ENCODE measurements at places on chromosomes 1 and 21. TPM values are rescaled to one million over a fixed set of nuclear protein-coding genes. Genes with fewer than 3 reads are reported as not detected.
A peak's percentile ranks its signal among the peaks of the same experiment; 100 is the strongest.

ERICH3 gene
- not detected for polyA plus RNA-seq

FAM72D gene
- polyA plus RNA-seq, result 1.1 TPM

MAD2L2 gene
- 24.8 TPM for polyA plus RNA-seq

IFNAR1 gene
- 12.6 TPM for polyA plus RNA-seq

SLC6A9 gene
- 5.3 TPM for polyA plus RNA-seq

DNA sequence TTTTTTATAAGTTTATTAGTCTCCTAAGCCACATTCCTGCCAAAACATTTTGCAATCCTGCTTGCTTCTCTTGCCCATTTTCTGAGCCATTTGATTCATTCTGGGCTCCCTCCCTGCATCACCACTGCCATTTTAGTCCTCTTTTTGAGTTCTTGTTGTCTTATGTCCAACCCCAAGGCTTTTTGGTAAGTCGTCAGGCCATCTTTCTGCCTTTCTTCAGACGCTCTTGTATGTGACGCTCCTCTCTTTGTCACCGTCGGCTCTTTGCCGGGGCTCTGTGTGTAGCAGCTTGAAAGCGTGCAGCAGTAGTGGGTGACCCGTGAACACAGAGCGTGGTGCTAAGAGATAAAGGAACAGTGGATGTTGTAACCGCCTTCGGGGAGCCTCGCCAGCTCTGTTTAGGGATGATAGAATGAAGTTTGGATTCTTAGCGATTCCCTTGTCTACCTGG lies 14.6 kb downstream of the HUNK start:
- no peaks in the 10 kb centered on the region for H3K36me3 ChIP-seq
- H3K27ac ChIP-seq, result no peak overlapping the region
- no peak for DNase-seq

GRCh38 chr1:222098404-222098803 lies 356.5 kb upstream of the DUSP10 start:
- no peak overlapping the region for H3K4me3 ChIP-seq
- no peaks in the 10 kb centered on the region for H3K36me3 ChIP-seq
- H3K27ac ChIP-seq, result no peak overlapping the region
- no peaks in the 10 kb centered on the region for H3K27me3 ChIP-seq
- peaks cover 5% of the 10 kb centered on the region for H3K4me1 ChIP-seq

DNA sequence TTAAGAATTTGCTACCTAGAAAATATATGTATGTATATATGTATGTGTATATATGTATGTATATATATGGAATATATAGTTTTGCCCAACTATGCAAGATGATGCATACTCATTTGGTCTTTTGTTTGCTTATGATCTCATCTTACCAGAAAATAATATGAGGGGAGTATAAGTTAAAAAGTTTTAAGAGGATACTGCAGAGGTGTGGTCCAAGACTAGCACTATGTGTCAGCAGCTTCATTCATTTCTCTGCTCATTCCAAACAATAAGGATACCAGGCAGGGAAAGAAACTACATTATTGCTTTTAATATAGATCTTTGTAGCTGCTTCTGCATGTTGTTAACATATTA lies 22.8 kb downstream of the RCOR3 start:
- DNase-seq, result no peak
- no peaks in the 10 kb centered on the region for H3K4me1 ChIP-seq
- no peak overlapping the region for H3K27ac ChIP-seq
- H3K27me3 ChIP-seq, result no peaks in the 10 kb centered on the region

- no peaks in the 10 kb centered on the region for H3K27me3 ChIP-seq
- peaks cover 4% of the 10 kb centered on the region for H3K4me1 ChIP-seq
- no peak overlapping the region for H3K27ac ChIP-seq
- no peaks in the 10 kb centered on the region for H3K36me3 ChIP-seq
- no peak for DNase-seq
- H3K4me3 ChIP-seq, result no peak overlapping the region
Observed at GRCh38 chr1:56824938-56825337, 5.7 kb upstream of the FYB2 start.

GRCh38 chr1:212205843-212206242 lies 79.4 kb upstream of the PPP2R5A start:
- no peak for DNase-seq
- no peaks in the 10 kb centered on the region for H3K4me1 ChIP-seq
- no peak overlapping the region for H3K27ac ChIP-seq
- H3K4me3 ChIP-seq, result no peak overlapping the region

DNA sequence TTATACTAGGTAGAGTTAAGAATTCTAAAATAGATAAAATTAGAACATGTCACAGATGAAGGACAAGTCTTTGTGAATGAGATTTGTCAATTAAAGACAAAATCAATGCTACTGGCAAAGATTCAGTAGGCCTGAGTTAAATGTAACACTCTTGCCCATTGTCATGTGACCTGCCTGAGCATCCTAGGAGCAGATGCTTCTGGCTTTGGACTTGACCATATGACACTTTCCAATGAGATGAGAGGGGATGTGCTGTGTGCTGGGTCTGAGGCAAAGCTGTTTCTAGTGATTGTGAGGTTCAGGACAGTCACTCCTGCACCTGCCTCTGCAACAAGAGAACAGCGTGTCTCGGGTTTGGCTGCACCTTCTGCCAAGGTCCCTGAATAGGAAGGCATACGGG lies 144.9 kb downstream of the HIVEP3 start:
- no peak for DNase-seq
- no peaks in the 10 kb centered on the region for H3K36me3 ChIP-seq
- H3K27me3 ChIP-seq, result peaks cover 6% of the 10 kb centered on the region
- H3K27ac ChIP-seq, result no peak overlapping the region

- no peak overlapping the region for H3K27ac ChIP-seq
- H3K4me3 ChIP-seq, result no peak overlapping the region
- H3K4me1 ChIP-seq, result peaks cover 12% of the 10 kb centered on the region
- no peaks in the 10 kb centered on the region for H3K27me3 ChIP-seq
- no peak for DNase-seq
Observed at GRCh38 chr1:162389021-162389818, 7.7 kb downstream of the C1orf226 start.

DNA sequence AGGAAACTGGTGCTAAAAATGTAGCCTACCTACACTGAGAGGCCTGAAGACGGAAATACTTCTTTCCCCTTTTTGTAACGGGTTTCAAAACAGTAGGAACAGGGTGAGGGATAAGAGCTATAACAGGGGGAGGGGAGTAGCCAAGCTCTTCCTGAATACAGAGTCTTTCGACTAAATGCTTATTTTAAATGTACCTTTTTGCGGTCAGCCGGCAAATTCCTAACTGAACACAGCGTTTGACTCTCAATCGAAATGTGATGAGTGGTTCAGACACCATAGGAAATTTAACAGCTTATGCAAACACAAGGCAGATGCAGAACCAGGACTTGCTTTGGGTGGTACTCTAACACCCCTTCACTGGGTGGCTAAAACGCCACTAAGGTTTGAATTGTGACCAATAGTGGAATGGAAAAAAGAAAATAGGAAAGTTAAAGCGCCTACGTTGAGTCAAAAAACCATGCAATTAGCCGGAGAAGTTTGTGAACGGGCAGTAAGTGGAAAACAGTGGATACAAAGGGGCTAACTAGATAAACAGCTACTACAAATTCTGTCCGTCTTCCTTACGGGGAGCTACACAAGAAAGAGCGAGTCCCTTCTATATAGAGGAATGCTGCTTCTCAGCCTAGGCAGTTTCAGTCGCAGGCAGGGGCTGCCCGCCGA lies 1.7 kb downstream of the EGLN1 start:
- DNase-seq, result no peak
- peaks cover 31% of the 10 kb centered on the region for H3K4me1 ChIP-seq
- H3K4me3 ChIP-seq, result peak overlapping the region; percentile 95
- no peaks in the 10 kb centered on the region for H3K27me3 ChIP-seq
- peak overlapping the region; percentile 65 for H3K27ac ChIP-seq

DNA sequence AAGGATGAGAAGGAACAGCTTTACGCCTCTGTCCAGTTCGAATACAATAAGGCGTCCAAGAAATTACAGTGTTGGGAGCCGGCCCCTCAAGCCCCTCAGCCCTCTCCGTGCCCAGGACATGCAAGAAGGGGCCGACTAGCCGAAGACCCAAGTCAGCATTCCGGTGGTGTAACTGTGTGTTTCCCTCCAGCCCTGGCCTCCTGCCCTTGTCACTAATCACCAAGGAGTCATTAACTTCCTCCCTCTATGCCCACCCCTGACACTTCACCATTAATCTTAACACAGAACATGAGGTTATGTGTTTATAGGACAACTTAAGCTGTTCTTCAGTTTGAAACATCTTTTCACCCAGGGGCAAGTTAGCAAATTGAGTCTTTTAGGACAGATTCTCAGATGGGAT lies 16.4 kb upstream of the C4BPB start:
- H3K4me1 ChIP-seq, result peaks cover 30% of the 10 kb centered on the region
- H3K36me3 ChIP-seq, result peaks cover 25% of the 10 kb centered on the region
- DNase-seq, result no peak
- H3K4me3 ChIP-seq, result no peak overlapping the region
- no peaks in the 10 kb centered on the region for H3K27me3 ChIP-seq
- H3K27ac ChIP-seq, result no peak overlapping the region

DNA sequence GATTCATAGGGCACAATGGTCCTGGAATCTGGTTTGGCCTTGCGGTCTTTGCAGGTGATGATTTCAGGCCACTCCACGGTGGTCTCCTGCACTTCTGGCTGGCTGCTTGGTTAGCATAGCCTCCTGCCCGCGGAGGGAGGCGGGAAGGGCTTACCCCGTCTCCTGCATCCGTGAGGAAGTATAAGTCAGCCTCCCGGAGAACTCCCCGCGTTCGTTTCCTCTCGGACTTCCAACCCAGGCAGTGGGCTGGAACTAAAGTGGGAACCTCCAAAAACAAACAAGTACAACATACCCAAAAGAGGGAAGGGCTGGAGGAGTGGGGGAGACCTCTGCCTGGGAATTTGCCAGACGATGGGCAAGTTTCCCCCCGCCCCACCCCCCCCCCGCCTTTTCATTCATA lies 939 bp upstream of the CCN1 start:
- peaks cover 21% of the 10 kb centered on the region for H3K36me3 ChIP-seq
- H3K27me3 ChIP-seq, result no peaks in the 10 kb centered on the region
- no peak for DNase-seq
- peak overlapping the region; percentile 80 for H3K4me3 ChIP-seq
- H3K27ac ChIP-seq, result peak overlapping the region; percentile 90

- no peaks in the 10 kb centered on the region for H3K27me3 ChIP-seq
- H3K36me3 ChIP-seq, result no peaks in the 10 kb centered on the region
- no peaks in the 10 kb centered on the region for H3K4me1 ChIP-seq
- no peak for DNase-seq
Observed at GRCh38 chr1:224081604-224082003, 32.3 kb upstream of the FBXO28 start.

DNA sequence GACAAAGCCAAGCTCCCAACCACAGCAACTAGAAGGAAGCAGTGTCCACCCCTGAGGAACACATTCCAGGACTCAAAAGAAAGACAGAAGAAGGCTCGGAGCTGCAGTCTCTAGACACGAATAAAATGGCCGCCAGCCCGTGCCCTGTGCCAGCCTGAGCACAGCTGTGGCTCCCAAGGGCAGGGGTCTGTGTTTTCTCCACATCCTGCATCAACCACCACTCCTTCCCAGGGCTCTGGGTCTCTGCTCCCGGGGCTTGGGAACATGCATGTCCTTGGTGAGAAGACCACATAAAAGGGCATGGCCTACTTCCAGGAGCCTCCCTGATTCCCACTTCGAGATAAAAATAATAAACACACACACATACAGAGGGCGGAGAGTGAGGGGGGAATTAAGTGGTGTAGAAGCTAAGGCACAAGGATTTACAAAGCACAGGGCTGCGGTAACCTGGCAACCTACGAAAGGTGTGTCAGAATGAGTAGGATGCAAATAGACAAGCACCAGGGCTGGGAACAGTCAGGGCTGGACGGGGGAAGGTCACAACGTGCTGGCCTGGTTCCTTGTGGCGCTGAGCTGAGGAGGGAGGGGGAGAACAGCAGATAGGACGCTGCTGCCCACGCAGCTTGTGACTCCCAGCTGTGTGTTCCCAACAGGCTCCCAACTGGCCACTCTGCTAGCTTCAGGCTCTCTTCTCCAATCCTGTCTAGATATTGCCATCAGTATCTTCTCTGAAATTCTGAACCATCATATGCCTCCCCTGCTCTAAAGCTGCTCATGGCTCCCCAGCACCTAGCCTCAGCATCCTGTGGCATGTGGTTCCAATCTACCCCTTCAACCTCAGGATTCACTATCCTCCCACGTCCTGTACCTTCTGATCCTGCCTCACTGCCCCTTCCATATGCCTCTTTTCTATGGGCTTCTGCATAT lies 72.5 kb downstream of the CD34 start:
- peaks cover 39% of the 10 kb centered on the region for H3K4me1 ChIP-seq
- no peak overlapping the region for H3K4me3 ChIP-seq
- no peaks in the 10 kb centered on the region for H3K27me3 ChIP-seq
- H3K27ac ChIP-seq, result peak overlapping the region; percentile 71
- no peak for DNase-seq

GRCh38 chr1:241838897-241839296 lies 9.1 kb upstream of the EXO1 start:
- no peak for DNase-seq
- no peak overlapping the region for H3K27ac ChIP-seq
